ENCODE measurements at places on chromosomes 13 and 19.

- DNase-seq, result no peak
Observed at GRCh38 chr13:99191336-99191899, 9.2 kb upstream of the UBAC2 start.

DNA sequence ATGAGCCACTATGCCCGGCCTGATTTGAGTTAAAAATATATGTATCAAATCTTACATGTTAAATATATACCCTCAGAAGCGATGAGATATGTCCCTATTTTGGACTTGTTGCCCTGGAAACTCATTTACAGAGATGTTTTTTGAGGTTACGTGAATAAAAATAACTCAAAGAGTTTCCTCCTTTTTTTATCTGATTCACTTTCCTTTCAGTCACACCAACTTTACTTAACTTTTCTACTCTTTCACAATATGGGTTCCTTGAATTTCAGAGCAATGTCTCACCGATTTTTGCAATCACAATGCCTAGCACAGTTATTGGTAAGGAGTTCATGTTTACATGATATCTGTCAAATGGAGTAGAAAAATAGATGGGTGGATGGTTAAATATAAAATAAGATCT is 2.3 kb downstream of the OR7C2 start:
- DNase-seq, result no peak

DNA sequence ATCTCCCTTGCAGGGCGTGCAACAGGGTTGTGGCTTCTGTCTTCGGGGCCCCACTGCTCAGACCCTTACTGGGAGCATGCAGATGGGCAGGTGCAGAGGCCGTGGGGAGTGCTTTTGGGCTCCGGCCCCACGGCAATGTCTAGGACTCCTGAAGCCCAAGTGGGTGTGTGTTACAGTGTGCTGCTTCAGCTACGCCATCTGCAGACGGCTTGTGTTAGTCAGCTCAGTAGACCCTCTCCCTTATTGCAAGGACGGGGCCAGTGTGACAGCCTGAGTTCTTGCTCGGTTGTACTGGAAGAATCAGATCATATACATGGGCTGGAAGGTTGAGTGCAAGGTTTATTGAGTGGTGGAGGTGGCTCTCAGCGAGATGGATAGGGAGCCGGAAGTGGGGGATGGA is 39.3 kb downstream of the DNAJC3 start:
- DNase-seq, result no peak

- DNase-seq, result no peak
Observed at GRCh38 chr13:113815151-113816058, 48.5 kb downstream of the GAS6 start.

DNA sequence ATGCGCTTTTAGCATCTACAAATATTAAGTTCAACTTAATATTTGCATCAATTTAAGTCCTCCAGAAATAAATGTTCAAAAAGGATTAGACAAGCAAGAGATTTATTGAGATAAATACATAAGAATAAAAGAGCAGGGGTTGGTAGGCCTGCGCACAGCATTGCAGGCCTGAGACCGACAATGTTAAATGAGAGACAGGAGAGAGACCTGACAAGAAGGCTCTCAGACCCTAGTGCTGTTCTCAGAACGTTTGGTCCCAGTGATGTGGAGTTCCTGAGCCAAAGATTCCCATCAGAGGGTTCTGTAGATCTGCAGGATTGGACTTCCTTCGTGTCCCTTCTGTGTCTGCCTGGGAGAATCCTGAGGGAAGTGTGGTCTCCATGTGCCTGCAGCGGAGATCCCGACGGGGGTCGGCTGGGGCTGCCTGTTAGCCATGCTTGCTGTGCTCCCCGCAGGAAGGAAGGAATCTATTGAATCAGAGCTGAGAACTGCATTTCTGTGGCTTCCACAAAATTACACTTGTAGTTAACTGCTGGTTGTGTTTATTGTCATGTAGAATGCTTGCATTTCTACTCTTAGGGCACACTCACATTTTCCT is 369.9 kb upstream of the SLC10A2 start:
- no peak for DNase-seq

DNA sequence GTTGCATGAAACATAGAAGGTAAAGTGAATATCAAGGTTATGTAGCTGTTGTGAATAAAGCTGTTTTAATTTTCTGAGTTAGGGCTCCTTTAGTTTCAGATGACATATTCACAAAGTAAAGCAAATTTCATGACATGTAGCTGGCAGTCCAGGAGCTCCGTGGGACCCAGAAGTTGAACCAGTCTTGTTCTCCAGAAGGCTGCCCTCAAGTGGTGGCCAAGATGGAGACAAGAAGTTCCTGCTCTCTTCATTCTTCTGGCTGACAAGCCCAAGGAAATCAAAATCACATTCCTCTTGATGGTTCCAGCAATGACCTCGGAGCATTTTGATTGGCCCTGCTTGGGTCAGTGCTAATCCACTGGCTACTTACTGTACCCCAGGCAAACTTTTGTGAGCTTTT is 128.7 kb downstream of the LIG4 start:
- DNase-seq, result no peak

GRCh38 chr13:77339408-77339807 is 12.5 kb upstream of the MYCBP2 start:
- no peak for DNase-seq

DNA sequence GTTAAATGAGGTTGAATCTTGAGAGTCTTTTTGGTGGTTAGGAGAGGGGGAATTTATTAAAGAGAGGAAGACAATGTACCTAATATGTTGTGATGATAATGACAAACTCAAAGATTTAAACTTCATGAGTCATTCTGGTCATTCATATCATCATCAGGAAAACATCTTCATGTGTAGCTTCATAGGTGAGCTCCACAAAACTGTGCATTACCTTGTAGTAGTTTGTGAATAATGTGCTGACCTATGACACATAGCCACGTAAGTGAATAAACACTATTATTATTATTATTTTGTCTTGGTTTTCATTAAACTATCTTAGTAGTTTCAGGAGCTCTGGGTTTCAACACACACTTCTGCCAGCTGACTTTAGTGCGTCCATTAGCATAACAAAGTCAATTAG is 997 bp upstream of the GPC6 start:
- DNase-seq, result no peak

GRCh38 chr13:50127726-50128291 is 112.6 kb downstream of the KCNRG start:
- DNase-seq, result no peak

DNA sequence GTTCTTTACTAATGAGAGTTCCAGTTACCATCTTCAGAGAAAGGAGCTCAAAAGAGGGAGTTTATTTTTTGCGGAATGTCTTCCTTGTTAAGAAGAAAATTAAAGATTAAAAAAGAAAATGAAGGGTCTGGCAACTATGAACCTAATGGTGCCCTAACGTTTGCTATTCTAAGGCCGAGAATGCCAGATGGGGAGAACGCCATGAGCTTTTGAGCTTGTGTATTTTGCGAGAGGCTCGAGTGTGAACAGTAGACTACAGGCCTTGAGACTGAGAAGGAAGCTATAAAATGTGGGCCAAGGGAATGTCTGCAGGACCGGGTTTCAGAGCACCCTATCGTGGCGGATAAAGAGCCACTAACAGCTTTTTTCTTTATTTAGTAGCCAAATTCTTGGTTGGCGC is 6.7 kb downstream of the FGF14 start:
- no peak for DNase-seq

- no peak for DNase-seq
Observed at GRCh38 chr19:12636631-12637030, 25.9 kb downstream of the ZNF791 start.
